ENCODE measurements at places on chromosomes 1 and 21.

DNA sequence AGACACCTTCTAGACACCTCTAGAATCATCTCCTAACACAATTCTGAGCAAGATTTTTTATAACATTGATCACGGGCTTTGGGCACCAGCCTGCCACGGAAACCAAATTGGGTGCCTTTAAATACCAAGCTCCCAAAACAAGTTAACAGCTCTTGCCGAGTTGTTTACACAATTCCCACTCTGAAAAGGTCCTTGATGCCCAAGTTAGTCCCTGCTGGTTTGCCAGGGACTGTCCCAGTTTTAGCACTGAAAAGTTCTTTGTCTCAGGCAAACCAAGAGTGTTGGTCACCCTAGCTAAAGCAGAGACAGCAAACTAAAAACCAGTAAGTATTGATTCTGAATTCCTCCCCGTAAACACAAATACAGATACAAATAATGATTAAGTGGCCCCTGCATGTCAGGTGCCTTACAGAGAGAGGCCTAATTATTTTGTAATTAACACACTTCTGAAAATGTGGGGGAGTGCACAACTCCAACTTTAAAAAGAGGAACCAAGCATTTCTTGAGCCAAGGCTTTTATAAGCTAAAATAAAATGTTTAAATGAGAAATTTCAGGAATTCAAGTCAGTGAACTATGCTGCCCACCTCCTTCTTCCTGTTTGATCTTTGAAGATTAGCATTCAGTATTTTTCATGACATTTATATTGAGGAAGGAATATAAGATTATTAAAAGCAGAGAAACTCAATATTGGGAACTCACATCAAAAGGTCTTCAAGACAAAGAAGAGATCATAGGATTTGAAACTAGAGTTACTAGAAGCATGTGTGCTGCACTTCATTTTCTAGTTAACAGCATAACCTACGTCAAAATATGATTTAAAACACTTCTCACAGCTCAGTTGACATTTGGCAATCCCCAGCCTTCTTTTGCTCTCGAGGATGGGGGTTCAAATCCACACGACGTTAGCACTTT, 9.0 kb upstream of the UBE2U start:
- no peak overlapping the region for H3K27ac ChIP-seq
- no peaks in the 10 kb centered on the region for H3K36me3 ChIP-seq
- no peaks in the 10 kb centered on the region for H3K27me3 ChIP-seq
- no peak overlapping the region for H3K4me3 ChIP-seq
- no peak for DNase-seq
- H3K4me1 ChIP-seq, result peaks cover 4% of the 10 kb centered on the region

DNA sequence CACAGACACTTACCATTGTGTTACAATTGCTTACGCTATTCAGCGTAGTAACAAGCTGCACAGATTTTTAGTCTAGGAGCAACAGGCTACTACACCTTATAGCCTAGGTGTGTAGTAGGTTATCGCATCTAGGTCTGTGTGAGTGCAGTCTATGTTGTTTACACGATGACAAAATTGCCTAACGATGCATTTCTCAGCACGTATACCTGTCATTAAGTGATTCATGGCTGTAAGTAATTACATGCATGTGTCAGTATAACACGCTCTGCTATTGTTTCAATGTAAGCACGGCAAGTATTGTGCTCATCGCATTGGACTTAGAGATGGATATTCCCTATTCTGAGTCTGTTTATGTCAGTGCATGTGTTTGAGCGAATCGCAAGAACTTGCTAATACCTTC, 15.7 kb upstream of the ZBTB18 start:
- no peak for DNase-seq
- H3K27me3 ChIP-seq, result no peaks in the 10 kb centered on the region
- no peak overlapping the region for H3K4me3 ChIP-seq
- H3K36me3 ChIP-seq, result no peaks in the 10 kb centered on the region

DNA sequence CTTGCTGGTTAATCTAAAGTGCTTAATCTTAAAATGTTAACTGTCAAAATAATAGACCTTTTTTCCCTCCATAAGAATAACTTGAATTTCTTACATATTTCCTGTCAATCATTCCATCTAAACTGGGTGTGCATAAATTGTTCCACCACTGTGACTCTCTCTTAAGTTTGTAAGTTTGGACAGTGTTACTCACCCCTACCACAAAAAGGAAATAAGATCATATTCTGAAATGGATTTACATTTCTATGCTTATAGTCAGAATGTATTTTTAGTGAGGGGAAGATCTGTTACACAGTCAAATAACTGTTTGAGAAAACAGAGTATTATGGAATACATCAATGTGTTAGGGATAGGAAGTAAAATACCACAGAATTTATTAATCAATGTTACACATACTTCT, 109.6 kb upstream of the DPYD start:
- no peak for DNase-seq
- H3K27ac ChIP-seq, result no peak overlapping the region
- no peak overlapping the region for H3K4me3 ChIP-seq
- no peaks in the 10 kb centered on the region for H3K36me3 ChIP-seq
- H3K4me1 ChIP-seq, result no peaks in the 10 kb centered on the region

DNA sequence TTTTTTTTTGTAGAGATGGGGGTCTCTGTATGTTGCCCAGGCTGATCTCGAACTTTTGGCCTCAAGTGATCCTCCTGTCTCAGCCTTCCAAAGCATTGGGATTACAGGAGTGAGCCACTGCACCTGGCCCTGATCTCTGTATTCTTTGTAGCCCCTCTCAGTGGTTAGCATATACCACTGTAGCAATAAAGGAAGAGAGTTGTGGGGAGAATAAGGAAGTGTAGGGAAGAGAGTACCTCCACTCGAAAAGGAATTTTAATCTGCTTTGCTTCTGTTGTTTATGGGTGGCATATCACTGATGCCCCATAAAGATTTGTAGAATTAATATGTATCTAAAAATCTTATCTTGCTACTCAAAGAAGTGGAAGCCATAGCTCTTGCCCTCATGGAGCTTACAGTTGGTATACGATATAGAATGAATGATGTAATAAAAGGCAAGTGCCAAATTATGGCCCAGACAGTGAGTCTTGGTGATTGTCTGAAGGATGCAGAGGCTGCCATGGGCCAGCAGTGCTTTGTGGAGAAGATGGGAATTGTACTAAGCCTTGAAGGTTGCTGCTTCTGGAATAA, 96.0 kb downstream of the CLIC6 start:
- H3K36me3 ChIP-seq, result no peaks in the 10 kb centered on the region
- no peak overlapping the region for H3K27ac ChIP-seq
- no peaks in the 10 kb centered on the region for H3K4me1 ChIP-seq
- no peak for DNase-seq

DNA sequence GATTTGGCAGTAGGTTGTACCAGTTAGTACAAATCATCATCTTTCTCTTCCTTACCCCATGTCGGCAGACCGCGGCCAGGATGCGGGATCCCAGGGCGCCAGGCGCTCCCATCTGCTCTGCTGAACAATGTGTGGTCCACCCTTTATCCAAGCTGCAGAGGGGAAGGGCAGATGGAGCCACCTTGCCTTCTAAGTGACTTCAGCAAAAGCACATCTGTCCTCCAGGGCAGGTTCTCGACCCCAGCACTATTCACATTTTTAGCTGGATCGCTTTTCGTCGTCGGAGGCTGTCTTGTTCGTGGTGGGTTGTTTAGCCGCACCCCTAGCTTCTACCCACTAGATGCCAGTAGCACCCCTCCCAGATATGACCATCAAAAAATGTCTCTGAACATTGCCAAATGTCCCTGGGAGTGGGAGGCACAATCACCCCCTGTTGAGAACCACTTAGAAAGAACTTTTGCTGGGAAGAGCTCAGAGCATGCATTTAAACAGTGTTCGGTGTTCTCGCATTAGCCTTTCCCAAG, 58.1 kb upstream of the SIM2 start:
- no peak overlapping the region for H3K27ac ChIP-seq
- no peaks in the 10 kb centered on the region for H3K27me3 ChIP-seq
- no peak for DNase-seq
- no peak overlapping the region for H3K4me3 ChIP-seq
- H3K36me3 ChIP-seq, result no peaks in the 10 kb centered on the region

- H3K27ac ChIP-seq, result no peak overlapping the region
- no peaks in the 10 kb centered on the region for H3K4me1 ChIP-seq
- no peak overlapping the region for H3K4me3 ChIP-seq
- no peak for DNase-seq
Measured at GRCh38 chr1:37068260-37068659, 33.9 kb upstream of the GRIK3 start.

- H3K4me3 ChIP-seq, result no peak overlapping the region
- H3K4me1 ChIP-seq, result peaks cover 21% of the 10 kb centered on the region
- peaks cover 18% of the 10 kb centered on the region for H3K36me3 ChIP-seq
- no peaks in the 10 kb centered on the region for H3K27me3 ChIP-seq
- no peak for DNase-seq
Measured at GRCh38 chr1:230271300-230272035, 154.7 kb downstream of the PGBD5 start.

- no peaks in the 10 kb centered on the region for H3K36me3 ChIP-seq
- no peak overlapping the region for H3K27ac ChIP-seq
- DNase-seq, result no peak
- H3K4me1 ChIP-seq, result no peaks in the 10 kb centered on the region
Measured at GRCh38 chr1:35603941-35604340, 30.8 kb downstream of the TFAP2E start.

- H3K27me3 ChIP-seq, result no peaks in the 10 kb centered on the region
- no peak for DNase-seq
- no peaks in the 10 kb centered on the region for H3K4me1 ChIP-seq
- H3K27ac ChIP-seq, result no peak overlapping the region
- no peak overlapping the region for H3K4me3 ChIP-seq
Measured at GRCh38 chr1:114107474-114108435, 45.9 kb downstream of the SYT6 start.

GRCh38 chr1:70033266-70033873, 172.0 kb downstream of the LRRC40 start:
- no peak overlapping the region for H3K27ac ChIP-seq
- H3K27me3 ChIP-seq, result no peaks in the 10 kb centered on the region
- DNase-seq, result no peak
- no peak overlapping the region for H3K4me3 ChIP-seq
- no peaks in the 10 kb centered on the region for H3K4me1 ChIP-seq
- no peaks in the 10 kb centered on the region for H3K36me3 ChIP-seq

- H3K27ac ChIP-seq, result no peak overlapping the region
- H3K36me3 ChIP-seq, result no peaks in the 10 kb centered on the region
- DNase-seq, result no peak
Measured at GRCh38 chr1:51948491-51948915, 42.0 kb downstream of the RAB3B start.
